ENCODE measurements at places on chromosomes 13 and 19.

DNA sequence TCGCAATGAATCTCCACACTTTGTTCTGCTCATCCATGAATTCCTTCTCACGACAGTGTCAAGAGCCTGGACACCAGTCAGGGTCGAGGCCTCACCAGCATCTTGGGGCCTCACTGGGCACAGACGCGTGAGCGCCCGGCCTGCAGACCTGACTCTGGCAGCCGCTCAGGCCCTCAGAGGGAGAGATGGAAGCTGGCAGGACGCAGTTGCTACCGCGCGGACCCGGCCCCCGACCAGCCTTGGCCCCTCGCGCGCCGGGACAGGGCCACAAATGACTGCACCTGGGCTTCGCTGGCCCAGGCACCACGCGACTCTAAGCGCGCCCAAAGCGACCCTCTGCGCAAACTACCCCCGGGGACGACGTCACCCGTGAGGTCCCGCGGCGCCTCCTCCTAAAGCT is 937 bp upstream of the USP29 start:
- DNase-seq, result no peak

DNA sequence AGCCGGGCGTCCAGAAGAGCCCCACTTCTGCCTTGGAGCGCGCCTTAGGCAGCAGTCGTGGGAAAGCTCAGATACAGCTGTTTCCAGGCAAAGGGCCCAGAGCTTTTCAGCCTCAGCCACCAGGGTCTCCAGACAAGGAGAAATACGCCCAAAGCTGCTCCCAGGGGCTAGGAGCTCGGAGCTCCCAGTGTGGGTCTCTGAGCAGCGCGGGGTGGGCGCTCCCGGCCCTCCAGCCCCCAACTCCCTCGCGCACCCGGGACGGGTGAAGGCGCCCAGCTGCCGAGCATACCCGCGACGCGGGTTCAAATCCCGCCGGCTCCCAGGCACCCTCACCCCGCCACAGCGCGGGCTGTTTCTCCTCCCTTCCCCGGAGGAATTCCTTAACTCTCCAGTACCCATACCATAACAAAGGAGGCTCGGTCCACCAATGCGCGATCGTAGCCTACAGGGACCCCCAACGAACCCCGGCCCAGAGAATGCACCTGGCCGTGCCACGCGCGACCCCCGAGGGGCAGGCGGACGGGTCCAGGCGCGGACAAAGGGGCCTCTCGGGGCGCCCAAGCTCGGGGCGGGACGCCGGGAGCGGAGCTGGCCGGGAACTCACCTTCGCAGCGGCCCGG is 507 bp downstream of the COL4A1 start:
- DNase-seq, result no peak

GRCh38 chr19:35267353-35267817 is 1.4 kb upstream of the USF2 start:
- peak; percentile 12 for DNase-seq

DNA sequence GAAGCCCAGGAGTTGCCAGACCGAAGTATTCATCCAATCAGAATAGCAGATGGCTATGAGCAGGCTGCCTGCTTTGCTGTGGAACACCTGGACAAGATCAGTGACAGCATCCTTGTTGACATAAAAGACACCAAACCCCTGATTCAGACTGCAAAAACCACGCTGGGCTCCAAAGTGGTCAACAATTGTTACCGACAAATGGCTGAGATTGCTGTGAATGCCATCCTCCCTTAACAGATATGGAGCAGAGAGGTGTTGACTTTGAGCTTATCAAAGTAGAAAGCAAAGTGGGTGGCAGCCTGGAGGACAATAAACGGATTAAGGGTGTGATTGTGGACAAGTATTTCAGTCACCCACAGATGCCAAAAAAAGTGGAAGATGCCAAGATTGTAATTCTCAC is 250.3 kb upstream of the OBI1 start:
- DNase-seq, result no peak

DNA sequence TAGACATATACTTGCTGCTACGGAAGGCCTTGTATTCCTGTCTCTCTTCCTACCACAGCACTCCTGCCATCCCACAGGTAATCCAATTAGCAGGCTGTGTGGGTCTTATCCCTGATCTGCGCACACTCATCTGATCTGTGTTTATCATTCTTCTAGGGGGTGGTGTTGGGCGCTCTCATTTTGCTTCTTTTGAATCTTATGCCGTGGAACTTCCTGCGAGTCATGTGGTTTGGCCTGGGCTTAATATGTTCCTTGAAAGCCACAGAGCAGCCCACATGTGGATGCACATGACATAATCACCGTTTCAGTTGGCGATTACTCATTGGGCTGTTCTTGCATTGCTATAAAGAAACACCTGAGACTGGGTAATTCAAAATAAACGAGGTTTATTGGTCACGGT is 7.5 kb downstream of the RASA3 start:
- DNase-seq, result peak; percentile 55

- no peak for DNase-seq
These were observed 2.4 kb downstream of the PDX1 start for GRCh38 chr13:27921961-27922882.

DNA sequence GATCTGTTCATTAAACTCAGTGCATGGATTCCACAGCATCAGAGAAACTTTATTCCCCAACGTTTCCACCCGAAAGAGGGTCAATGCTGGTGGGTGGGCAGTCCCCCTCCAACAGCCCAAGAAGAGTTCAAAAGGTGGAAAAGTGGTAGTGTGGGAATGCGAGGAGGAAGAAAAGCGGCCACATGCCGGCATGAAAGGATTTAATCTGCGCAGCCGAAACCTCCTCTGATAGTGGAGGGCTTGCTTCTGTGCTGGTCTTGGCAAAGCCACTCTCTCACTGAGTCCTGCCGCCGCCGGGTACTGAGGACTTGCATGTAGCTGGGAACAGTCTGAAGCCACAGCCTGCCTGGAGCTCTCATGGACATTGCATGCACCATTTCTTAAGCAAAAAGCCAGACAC is 136.2 kb upstream of the ZNF536 start:
- DNase-seq, result no peak

- peak; percentile 72 for DNase-seq
These were observed 691.6 kb downstream of the DIAPH3 start for GRCh38 chr13:59472134-59472533.

DNA sequence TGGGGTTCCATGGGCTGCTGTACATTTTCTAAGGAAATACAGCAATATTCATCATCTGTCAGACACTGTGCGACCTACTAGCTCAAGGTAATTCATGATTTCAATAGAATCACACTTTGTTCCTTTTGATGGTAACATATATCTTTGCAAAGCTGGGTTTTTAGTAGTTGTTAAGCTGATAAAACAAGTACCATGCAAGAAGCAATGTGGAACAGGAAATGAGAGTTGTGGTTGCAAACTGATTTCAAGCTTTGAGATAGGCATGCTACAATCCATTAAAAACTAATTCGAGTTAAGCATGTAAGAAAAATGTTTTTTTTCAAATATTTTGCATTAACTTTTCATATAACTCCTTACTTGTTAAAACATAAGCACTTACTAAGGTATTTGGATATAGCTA is 6.8 kb upstream of the MBNL2 start:
- no peak for DNase-seq

- DNase-seq, result peak; percentile 73
These were observed 121.6 kb upstream of the SPATA13 start for GRCh38 chr13:24038841-24039330.

DNA sequence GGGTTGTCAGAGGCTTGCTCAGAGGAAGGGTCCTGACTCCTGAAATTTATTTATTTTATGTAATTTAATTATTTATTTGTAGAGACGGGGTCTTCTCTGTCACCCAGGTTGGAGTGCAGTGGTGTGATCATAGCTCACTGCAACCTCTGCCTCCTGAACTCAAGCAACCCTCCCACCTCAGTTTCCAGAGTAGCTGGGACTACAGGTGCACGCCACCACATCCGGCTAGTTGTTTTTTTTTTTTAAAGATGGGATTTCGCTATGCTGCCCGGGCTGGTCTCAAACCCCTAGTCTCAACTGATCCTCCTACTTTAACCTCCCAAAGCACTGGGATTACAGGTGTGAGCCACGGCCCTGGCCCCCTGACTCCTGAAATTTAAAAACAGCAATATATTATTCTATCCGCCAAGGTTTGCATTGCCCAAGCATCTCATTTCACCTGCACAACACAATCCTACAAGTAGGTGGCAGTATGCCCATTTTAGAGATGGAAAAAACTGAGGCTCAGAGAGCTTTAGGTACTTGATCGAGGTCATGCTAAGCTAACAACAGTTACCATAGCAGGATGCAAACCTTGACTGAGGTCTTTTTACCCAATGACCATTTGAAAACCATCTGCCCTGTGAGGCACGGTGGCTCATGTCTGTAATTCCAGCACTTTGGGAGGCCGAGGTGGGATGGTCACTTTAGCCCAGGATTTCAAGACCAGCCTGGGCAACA is 18.1 kb downstream of the ARHGEF18 start:
- peak; percentile 90 for DNase-seq

DNA sequence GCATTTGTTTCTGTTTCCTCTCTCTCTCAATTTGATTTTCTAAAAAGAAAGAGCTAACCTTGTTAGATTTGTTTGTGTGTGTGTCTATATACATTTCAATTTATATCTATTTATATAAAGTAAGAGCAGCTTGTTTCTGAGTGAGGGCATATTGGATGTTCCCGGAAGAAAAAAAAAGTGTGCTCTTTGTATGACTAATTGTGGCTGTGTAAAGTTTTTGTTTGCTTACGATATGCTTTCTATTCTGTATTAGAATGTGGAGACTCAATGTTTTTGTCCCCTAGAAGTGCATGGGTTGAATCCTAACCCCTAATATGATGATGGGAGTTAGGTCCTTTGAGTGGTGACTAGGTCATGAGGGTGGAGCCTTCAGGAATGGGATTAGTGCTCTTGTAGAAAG is 66.6 kb upstream of the C1QTNF9B start:
- peak; percentile 48 for DNase-seq

GRCh38 chr19:2451138-2451537 is 5.6 kb downstream of the LMNB2 start:
- DNase-seq, result no peak

DNA sequence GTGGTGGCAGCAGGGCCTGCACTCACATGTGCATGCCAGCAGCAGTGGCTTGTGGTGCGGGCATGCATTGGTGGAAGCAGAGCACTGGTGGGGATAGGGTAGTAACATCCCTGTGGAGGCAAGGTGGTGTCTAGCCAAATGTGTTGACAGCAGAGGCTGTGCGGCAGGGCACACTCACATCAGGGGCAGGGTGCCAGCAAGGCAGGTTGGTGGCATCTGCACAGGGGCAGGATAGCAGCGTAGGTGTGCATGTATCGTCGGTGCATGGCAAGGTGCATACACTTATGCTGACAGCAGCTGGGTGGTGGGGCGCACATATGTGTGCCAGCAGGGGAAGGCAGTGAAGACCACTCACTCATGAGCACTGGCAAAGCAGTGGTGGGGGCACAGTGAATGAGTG is 211.5 kb upstream of the CSNK1A1L start:
- no peak for DNase-seq

DNA sequence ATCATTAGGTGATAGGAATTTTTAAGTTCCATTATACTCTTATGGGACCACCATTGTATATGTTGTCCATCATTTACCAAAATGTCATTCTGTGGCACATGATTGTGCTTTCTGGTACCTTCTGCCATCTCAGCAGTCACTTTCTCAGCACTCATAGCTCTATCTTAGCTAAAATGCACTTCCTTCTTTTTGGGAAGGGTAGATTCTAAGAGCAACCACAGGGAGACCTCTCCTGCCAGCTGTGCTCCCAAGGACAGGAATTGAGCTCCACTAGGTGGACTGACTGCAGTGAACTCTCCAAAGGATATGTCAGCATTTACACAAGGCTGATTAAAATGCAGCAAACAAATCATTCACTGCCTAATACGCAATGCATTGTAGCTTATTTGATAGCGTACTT is 91.8 kb upstream of the OBI1 start:
- no peak for DNase-seq

- DNase-seq, result no peak
These were observed 40.4 kb downstream of the INTS6 start for GRCh38 chr13:51412431-51412830.

DNA sequence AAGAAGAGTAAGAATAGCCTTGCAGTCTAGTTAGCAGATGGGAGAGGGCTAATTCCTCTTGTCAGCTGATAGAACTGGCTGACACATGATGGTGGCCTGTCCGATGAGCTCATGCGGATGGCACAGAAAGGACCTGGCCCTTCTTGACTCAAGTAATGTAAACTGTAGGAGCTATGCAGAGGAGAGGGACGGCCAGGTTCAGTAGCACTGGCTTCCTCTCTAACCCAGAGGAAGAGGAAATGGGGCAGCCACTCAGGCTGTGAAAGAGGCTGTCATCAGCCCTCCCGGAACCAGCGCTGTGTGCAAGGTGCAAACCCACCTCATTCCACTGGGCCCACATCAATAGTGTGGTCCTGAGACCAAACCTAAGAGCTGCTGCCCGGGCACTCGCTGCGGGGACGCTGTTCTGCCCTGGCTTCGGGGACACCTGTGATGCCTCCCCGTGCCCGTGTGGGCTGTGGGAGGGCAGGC is 30.8 kb upstream of the USE1 start:
- DNase-seq, result no peak

GRCh38 chr19:35013820-35014754 is 14.0 kb downstream of the GRAMD1A start:
- DNase-seq, result no peak

DNA sequence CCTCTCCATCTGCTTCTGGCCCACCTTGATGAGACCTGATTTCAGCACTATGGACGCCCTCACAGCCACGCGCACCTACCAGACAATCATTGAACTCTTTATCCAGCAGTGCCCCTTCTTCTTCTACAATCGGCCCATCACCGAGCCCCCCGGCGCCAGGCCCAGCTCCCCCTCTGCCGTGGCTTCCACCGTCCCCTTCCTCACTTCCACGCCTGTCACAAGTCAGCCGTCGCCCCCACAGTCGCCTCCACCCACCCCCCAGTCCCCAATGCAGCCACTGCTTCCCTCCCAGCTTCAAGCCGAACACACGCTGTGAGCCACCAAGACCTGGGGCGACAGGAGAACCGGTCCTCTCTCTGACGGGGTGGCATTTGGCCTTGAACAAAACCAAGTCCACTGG is 19.3 kb upstream of the NPAS1 start:
- DNase-seq, result no peak

GRCh38 chr13:106291006-106291405 is 244.5 kb downstream of the EFNB2 start:
- DNase-seq, result peak; percentile 84

GRCh38 chr13:36630181-36630803 is 43.5 kb upstream of the SERTM1 start:
- no peak for DNase-seq
